ENCODE measurements at places on chromosomes 3 and 15. TPM values are rescaled to one million over a fixed set of nuclear protein-coding genes. Genes with fewer than 3 reads are reported as not detected.

The EPM2AIP1 gene
- 17.9 TPM for total RNA-seq

The PYGO1 gene
- total RNA-seq: 6.0 TPM

The ARNT2 gene
- total RNA-seq: 3.3 TPM

The SNRK gene
- total RNA-seq: 18.7 TPM

The ACKR4 gene
- 2.9 TPM for total RNA-seq

The FOXB1 gene
- total RNA-seq: not detected

The TRA2B gene
- 41.4 TPM for total RNA-seq

The CCR3 gene
- total RNA-seq: not detected

The CHRM5 gene
- not detected for total RNA-seq

The SLC33A1 gene
- 17.6 TPM for total RNA-seq

The P2RY1 gene
- total RNA-seq: 9.5 TPM

The GCSAM gene
- total RNA-seq: not detected

The RBP2 gene
- not detected for total RNA-seq

The RPLP1 gene
- total RNA-seq: 1,108 TPM

The SNX22 gene
- 4.2 TPM for total RNA-seq

The CCR8 gene
- not detected for total RNA-seq

The MAP6D1 gene
- 3.0 TPM for total RNA-seq

The HYKK gene
- 4.9 TPM for total RNA-seq

The PRICKLE2 gene
- 5.9 TPM for total RNA-seq

The ATP8B4 gene
- total RNA-seq: 3.6 TPM

The GOLGA8K gene
- total RNA-seq: 0.70 TPM

The DNAH1 gene
- total RNA-seq: 1.9 TPM

The CCDC191 gene
- total RNA-seq: 1.1 TPM

The SOX14 gene
- total RNA-seq: not detected

The TBC1D2B gene
- 9.8 TPM for total RNA-seq

The TRNT1 gene
- 14.3 TPM for total RNA-seq

The CELF6 gene
- total RNA-seq: 1.3 TPM
